SW 1271 (cell line): ENCODE measurements at places on chromosomes 3 and 15.

GRCh38 chr15:74579001-74579400, 36.6 kb upstream of the CLK3 start:
- DNase-seq = no peak

DNA sequence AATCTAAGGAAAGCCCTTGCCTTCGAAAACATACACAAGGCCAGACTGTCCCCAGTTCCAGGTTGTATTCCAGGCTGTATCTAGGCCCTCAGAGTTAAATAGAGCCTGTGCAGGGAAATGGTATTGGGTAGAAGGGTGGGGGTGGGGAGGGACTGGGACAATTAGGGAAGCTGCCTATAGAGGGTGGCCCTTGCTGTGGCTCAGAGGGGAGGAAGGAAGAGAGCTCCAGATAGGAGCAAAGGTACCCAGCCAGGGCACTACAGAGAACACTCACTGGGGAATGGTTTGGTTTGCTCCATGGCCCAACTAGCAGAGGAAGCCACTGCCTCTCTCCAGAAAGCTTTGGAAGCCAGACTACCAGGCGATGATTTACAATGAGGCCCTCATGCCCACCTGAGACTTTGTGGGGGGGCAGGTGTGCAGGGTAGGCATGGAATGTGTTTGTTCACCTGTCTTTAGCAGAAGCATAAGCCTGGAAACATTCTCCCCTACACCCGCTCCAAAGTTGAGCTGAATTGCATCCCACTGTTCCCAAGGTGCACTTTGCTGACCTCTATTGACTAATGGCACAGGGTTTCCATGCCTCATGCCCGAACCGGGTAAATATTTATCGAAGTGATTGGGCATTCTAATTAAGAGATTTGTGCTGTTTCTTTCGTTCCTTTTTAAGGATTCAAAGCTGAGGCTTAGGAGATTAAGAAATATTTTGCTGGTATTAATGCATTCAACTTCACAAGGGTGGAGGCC, 6.3 kb upstream of the TLE3 start:
- DNase-seq = no peak

- DNase-seq = no peak
Observed at GRCh38 chr3:186929186-186929585, 1.1 kb upstream of the ST6GAL1 start.

DNA sequence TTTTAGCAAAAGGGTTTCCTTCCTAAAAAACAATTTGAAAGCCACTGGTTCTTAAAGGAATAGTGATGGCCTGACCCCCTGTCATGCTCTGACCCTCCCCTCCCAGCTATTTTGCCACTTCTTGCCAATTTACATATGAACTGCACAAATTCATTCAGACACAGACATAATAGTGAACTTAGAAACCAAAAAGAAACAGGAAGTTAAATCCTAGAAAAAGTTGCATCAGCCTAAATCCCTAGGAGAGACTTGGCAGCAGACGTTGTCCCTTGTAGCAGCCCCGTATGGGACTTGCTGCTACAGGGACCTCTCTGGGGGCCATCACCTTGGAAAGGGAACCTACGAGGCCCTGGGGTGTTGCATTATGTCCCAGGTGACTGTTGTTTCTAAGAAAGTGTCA, 14.3 kb upstream of the PDE8A start:
- no peak for DNase-seq

DNA sequence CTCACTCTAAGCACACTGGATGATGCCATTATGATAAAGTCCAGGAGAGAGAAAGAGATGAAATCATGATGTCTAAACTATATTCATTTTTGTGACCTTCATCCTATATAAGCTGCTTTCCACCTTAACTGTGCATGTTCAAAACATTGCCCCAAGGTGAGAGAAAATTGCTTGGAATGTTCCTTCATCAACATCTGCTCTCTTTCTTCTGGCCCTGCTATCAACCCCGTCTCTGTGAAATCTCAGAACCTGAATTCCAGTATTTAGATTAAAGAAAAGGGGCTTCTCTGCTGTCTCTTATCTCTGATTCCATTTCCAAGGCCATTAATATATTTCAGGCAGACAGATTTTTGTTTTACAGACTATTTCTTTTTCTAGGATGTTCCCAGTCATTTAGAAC, 47.3 kb upstream of the PHLDB2 start:
- no peak for DNase-seq

DNA sequence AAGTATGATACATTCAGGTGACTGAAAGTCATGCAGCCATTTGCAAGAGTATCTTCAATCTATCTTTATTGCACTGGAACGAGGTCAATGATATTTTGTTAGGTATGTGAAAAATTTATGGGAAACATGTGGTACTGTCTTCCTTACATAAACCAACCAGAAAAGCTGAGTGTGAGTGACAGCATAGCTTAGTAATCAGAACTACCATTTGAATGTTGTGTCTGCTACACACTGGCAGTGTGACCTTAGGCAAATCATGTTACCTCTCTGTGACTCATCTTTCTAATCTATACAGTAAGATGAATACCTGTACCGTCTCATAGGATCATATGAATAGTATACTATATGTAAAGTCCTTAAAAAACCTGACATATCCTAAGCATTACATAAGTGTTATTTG, 337.9 kb upstream of the IL12A start:
- DNase-seq = no peak

DNA sequence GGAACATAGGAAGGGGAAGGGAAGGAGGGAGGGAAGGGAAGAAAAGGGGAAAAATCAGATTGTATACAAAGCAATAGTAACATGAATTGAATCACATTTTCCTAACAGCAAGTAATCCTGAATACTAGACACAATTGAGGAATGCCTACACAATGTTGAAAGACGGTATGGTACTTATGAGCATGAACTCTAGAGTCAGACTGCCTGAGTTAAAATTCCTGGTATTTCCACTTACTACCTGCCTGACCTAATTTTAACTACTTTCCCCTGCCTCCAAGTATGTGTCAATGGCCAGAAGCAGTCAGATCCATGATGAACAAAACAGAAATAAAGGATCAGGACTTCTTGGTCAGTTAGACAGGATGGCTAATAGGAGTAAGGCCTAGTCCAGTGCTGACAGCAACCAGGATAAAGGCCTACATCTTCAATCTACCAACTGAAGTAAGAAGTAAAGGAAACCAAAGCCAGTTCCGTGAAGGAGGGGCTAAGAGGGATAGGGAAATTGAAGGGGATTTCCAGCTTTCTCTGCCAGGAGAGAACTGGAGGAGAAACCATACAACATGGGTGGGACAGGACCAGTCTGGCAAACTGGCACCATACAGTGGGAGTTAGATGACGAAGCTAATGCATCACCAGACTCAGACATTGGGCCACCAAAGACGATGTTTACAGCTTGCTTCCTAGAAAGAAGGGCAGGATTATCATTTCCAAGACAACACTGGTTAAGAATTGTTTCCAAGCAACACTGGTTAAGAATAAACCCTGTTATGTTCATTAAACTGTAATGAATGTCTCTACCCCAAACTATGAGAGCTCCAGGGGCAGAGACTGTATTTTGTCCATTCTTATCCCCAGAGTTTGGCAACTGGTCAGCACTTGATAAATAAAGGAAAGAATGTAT, 151.6 kb upstream of the UBE2E2 start:
- no peak for DNase-seq

DNA sequence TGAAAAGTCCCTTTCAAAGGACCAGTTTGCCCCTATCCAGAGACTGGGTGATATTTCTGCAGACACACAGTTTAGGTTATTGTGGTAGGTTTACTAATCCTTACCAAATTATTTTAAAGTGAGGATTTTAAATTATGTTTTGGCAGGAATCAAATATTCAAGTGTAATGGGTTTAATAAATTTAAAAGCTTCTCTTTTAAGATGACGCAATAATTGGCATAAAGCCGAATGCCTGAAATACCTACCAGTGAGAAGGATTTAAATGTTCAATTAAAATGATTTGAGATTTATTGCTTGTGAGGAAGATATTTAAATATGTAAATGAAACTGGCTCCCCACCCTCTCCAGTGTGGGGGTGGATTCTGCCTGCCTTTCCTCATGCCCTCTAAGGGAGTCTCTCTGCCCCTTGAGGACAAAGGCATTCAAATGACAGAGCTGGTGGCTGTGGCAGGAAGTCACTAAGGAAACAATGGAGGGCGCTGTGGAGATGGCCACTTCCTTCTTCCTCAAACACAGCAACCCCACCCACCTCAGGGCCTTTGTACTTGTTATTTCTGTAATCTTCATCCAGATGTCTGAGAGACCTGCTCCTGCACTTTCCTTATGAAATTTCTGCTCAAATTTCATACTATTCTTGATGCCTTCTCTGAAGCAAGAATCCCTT, 131.7 kb downstream of the TNIK start:
- DNase-seq = no peak

DNA sequence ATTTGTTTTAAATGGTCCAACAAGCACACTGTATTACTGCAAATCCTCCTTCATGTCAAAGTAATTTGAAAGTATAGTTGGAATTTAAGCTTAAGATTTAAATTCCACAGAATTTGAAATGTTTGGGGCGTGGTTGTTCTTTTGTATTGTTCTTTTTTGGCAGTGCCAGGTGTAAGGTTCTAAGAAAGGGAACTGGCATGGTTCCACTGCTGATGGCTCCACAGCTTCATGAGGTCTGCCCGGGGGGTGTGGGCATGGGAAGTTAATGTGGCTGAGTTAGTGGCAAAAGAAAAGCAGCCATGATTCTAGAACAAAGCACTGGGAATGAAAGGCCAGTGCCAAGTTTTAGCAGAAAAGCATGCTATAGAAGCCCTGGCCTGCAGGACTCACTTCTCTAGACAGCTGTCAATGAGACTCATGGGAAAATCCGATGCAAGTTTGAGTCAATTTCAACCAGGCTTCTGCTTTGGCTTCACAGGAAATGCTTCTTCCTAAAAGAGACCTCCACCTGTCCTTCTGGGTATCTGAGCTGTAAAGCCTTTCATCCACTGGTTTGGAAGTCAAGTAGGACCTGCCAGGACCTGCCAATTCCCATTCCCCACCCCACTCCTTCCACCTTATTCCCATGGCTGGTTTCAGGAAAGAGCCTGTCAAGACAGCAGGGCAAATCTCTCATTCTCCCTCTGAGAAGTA, 18.9 kb downstream of the CDCP1 start:
- DNase-seq = no peak

DNA sequence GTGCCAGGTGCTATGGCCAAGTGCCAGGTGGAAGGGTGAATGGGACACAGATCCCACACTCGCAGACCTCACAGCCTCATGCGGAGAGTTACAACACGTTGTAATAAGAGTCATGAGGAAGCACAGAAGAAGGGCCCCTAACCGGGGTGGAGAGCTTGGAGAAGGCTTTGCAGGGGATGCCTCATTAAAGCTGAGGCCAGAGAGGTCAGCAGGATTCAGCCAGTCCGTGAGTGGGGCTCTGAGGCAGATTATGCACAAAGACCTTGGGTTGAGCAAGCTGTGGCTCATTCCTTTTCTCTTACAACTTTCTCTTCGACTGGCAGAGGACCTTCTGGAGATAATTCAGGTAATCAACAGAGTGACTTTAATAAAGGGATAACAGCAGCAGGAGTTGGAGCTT, 65.3 kb upstream of the SNRK start:
- no peak for DNase-seq

- DNase-seq = peak; percentile 43
Observed at GRCh38 chr15:73305331-73306211, 63.2 kb downstream of the HCN4 start.

DNA sequence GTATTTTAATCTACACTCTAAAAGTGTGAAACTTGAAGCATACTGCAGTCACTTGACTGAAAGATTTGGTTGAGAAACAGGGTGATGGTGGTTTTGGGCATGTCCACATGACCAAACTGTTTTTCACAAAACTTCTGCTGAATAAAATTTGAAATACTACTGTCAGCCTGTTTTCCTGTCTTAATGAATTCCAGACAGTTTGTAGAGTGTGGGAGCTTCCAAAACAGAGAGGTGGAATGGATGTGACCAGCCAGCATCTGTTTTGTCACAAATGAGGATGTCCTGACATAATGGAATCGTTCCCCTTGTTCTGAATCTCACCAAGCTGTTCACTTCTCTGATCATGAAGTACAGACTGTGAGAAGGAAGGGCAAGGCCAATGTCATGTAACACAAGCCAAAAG, 11.8 kb downstream of the MITF start:
- no peak for DNase-seq

DNA sequence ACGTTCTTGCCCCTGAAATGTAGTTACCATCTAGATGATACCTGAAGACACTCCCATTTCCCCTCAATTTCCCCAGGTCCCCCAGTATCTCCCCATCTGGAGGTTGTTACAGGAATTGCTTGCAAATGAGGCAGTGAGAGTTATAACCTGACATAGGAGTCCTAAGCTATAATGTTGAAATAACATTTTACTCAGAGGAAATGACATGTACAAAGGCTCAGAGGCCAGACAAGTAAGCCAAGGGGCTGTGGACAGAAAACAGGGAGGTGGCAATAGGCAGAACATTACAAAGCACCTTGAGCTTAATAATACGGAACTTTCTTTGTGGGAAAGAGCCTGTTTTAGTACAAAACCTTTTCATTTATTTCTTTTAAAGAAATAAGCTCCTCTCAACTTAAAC, 171.9 kb downstream of the FRMD5 start:
- no peak for DNase-seq

DNA sequence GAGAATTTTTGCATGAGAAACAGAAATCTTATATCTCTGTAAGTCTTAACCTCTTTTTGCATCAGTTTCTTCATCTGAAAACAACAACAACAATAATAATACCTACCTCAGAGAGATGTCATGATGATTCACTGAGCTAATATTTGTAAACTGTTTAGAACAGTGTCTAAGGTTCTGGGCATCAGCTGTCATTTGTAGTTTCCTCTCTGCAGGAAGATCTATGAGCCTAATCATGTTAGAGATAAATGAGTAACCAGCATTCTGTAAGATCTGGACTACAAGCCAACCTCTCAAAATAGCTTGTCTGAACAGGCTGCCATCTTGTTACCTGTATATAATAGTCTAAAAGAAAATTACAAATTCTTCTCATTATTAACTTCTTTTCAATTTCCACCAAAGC, 383.0 kb upstream of the RORA start:
- no peak for DNase-seq

DNA sequence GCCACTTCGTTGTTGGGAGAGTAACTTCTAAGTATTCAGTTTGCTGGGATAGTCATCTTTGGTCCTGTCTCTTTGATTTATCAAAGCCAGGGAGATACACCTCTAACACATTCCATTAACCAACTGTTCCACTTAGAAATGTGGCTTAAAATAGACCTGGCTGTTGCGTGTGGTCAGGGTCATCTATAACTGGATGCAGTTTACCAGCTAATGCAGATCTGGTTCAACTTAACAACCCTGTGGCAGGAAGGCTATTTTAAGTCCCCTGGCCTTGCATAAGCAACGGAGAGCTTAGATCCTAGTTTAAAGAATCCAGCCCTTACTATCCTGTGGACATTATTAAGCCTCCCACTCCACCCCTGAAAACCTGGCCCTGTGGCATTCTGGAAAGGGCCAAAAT, 28.1 kb upstream of the CAPN3 start:
- no peak for DNase-seq

DNA sequence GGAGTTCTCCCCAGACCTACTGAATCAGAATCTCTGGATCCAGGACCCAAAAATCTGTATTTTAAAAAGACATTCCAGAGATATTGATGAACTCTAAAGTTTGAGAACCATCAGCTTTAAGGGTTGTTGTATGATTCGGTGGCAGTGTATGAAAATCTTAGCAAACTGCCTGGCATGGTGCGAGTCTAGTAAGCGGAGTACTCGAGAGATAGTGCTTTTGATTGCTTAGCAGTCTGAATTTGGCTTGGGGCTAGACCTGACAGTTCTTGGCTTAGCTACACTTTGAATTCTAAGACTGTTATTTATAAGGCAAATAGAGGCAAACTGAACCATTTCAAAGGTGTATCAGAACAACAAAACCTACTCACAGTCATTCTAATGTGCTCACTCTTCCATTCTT, 329.0 kb downstream of the LPP start:
- DNase-seq = no peak

GRCh38 chr3:179149406-179149867, 1.3 kb downstream of the PIK3CA start:
- no peak for DNase-seq
